ENCODE measurements at places on chromosomes 3 and 15. TPM values are rescaled to one million over a fixed set of nuclear protein-coding genes. Genes with fewer than 3 reads are reported as not detected.
A peak's percentile ranks its signal among the peaks of the same experiment; 100 is the strongest.

The VIPR1 gene
- 184 TPM for total RNA-seq

GRCh38 chr3:149581248-149581647, 76.6 kb downstream of the WWTR1 start:
- peaks cover 63% of the 10 kb centered on the region for H3K4me1 ChIP-seq
- no peak for DNase-seq
- no peaks in the 10 kb centered on the region for H3K27me3 ChIP-seq
- H3K4me3 ChIP-seq = no peak overlapping the region
- H3K36me3 ChIP-seq = no peaks in the 10 kb centered on the region

- no peaks in the 10 kb centered on the region for H3K36me3 ChIP-seq
- H3K27ac ChIP-seq = peak overlapping the region; percentile 55
- peak; percentile 90 for DNase-seq
- H3K4me3 ChIP-seq = peak overlapping the region; percentile 63
- no peaks in the 10 kb centered on the region for H3K27me3 ChIP-seq
Measured at GRCh38 chr3:61564395-61565059, 3.2 kb downstream of the PTPRG start.

GRCh38 chr3:153028381-153028780, 133.6 kb upstream of the RAP2B start:
- H3K4me3 ChIP-seq = no peak overlapping the region
- no peaks in the 10 kb centered on the region for H3K36me3 ChIP-seq
- DNase-seq = no peak

DNA sequence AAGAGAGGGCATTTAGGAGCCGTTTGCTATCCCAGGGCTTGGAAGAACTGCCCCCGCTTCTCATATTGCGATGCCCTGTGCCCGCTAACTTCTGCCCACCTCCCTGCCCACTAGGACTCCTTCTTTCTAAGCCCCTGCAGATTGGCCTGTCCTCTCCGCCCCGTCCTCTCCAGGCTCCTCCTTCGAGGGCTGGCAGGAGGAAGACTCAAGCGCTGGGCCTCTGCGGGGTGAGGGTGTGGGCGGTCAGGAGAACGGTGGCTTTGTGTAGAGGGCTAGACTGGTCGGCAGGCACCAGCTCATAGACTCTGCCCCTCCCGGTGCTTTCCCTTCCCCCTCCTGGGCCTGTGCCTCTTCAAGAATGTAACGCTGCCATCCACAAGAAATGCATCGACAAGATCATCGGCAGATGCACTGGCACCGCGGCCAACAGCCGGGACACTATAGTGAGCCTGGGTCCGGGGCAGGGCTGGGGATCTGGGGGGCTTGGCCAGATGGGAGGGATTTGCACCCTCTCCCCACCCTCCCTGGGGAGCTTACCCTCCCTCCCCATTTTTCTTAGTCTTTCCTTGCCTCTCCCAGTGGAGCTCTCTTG, 21.9 kb downstream of the PRKCD start:
- H3K27me3 ChIP-seq = no peaks in the 10 kb centered on the region
- H3K36me3 ChIP-seq = peaks cover 89% of the 10 kb centered on the region

DNA sequence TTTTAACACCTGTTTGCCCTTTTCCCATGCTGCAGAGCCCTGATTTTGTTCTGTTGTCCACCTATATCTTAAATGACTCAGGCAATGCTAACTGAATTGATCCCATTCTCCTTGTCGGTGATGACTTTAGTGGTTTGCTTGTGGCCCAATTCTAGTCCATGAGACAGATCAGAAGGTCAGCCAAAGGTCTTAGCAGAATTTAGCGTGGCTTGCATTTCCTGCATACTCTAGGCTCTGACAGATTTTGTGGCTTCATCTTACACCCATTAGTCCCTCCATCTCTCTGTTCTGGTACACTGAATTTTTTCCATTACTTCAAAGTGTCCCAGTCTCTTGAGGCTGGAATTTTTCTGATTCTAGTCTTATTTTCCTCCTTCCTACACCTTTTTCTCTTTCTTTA, 161.9 kb downstream of the STAC start:
- H3K4me1 ChIP-seq = peaks cover 5% of the 10 kb centered on the region
- no peak overlapping the region for H3K4me3 ChIP-seq
- no peak overlapping the region for H3K27ac ChIP-seq
- DNase-seq = no peak

DNA sequence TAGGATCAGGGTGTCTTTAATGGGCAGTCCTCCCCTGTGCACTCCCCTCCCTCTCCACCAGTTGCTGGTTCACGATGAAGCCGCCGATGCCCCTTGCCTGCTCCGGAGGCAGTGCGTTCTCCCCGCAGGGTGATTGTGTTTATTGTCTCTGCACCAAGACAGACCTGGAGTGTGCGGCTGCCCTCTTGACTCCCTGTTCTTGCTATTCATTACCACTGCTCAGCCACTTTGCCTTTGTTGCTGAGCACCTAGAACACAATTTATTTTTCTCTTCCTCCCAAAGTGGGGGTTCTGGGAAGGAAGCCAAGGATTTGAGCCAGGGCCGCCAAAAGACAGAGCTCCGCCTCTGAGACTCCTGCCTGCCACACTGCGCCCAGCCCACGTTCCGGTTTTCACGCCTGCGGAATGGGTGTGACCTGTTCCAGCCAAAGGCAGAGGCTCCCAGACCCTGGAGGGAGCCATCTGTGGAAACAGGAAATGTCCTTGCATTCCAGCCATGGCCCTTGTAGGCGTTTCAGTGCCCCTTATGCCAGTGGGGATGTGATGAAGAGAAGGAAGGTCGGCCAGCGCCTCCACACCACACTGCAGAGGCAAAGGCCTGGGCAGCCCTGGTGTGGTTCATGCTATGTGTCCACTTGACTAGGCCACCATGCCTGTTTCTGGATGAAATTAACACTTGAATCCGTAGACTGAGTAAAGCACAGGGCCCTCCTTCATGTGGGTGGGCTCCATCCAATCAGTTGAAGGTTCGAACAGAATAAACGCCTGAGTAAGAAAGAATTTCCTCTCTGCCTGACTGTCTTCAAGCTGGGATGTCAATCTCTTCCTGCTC, 85.8 kb downstream of the HMG20A start:
- peak; percentile 83 for DNase-seq
- H3K27me3 ChIP-seq = no peaks in the 10 kb centered on the region
- H3K36me3 ChIP-seq = no peaks in the 10 kb centered on the region
- no peak overlapping the region for H3K4me3 ChIP-seq

DNA sequence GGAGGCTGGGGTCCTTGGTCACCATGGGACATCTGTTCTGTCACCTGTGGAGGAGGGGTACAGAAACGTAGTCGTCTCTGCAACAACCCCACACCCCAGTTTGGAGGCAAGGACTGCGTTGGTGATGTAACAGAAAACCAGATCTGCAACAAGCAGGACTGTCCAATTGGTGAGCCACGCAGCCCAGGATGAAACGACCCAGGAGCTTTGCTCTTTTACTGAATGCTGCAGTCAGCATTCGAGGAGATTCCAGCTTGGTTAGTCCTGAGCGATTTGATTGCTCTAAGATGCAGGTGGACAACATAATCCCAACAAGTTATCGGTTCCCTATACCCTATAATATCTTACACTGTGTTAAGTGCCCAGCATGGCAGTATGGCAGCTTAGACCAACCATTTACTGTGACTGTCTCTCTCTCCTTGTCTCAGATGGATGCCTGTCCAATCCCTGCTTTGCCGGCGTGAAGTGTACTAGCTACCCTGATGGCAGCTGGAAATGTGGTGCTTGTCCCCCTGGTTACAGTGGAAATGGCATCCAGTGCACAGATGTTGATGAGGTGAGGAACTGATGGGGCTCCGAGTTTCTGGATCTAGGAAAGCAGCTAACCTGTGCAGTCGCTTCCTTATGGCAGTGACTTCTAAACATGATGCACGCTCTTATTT, 7.8 kb downstream of the THBS1 start:
- H3K4me3 ChIP-seq = no peak overlapping the region
- DNase-seq = no peak
- peaks cover 99% of the 10 kb centered on the region for H3K36me3 ChIP-seq
- peaks cover 3% of the 10 kb centered on the region for H3K4me1 ChIP-seq

DNA sequence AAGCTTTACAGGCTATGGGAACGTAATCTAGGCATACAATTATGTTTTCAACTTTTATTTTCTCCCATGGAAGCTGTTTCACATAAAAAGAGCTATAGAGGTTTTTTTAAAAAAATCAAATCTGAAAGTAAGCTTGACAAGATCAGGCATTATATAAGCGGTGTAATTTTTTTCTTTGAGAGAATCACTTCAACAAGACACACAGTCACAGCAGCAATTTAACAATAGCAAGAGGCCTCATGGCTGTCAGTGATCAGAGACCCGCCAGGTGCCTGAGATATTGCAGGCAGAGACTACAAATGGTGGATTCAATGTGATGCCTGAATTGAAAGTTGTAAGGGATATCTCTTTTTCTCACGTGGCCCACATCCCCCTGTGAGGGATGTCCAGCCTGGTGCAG, 270.5 kb upstream of the TBC1D5 start:
- no peak for DNase-seq
- no peak overlapping the region for H3K27ac ChIP-seq
- no peak overlapping the region for H3K4me3 ChIP-seq

DNA sequence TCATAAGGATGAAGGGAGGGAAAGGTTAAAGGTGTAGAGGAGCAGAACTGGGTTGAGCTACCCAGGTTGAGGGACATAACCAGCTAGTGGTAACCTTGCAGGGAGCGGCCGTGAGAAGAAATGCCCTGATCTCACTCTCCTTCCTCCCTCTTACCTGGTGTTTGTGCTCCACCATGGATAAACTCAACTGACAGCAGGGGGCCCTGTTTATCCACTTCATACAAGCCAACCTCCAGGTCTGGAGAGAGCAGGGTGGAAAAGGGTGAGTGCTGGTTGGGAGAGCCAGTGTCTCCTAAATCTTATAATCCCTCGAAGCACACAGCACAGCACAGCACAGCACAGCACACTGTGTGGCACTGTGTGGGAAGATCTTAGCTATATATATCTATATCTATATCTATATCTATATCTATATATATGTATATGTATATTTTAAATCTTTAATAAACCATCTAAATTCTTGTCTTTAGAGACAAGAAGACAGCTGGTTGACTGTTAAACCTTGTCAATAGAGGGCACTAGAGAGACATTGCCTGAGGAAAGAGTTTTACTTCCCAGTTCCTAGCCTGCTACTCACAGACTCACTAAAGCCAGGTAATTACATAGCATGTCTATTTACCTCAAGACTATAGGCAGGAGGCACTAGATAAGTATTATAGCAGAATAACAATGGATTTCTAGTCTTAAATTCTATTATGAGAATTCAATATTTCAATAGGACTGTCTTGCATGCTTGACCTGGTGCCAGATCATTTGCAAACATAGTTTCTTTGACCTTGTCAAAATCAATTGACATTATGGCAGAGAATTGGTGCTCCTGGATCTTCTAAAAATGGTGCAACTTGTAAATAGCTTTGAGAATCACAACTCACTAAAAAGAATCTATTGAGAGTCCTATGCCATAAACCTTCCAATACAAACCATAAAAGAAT, 21.7 kb upstream of the FMN1 start:
- H3K4me1 ChIP-seq = no peaks in the 10 kb centered on the region
- DNase-seq = no peak
- H3K27me3 ChIP-seq = no peaks in the 10 kb centered on the region
- no peak overlapping the region for H3K4me3 ChIP-seq
- no peak overlapping the region for H3K27ac ChIP-seq

Measured in upper lobe of right lung (tissue), 1 donor.